ENCODE measurements at places on chromosomes 1 and 21.

DNA sequence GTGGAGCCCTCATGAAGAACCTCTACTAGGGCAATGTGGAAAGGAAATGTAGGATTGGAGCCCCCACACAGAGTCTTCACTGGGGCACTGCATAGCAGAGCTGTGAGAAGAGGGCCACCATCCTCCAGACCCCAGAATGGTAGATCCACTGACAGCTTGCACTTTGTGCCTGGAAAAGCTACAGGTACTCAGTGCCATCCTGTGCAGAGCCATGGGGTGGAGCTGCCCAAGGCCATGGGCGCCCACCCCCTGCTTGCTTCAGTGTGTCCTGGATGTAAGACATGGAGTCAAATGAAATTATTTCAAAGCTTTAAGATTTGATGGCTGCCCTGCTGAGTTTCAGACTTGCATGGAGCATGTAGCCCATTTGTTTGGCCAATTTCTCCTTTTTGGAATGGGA, 17.2 kb upstream of the TSHB start:
- DNase-seq, result no peak

DNA sequence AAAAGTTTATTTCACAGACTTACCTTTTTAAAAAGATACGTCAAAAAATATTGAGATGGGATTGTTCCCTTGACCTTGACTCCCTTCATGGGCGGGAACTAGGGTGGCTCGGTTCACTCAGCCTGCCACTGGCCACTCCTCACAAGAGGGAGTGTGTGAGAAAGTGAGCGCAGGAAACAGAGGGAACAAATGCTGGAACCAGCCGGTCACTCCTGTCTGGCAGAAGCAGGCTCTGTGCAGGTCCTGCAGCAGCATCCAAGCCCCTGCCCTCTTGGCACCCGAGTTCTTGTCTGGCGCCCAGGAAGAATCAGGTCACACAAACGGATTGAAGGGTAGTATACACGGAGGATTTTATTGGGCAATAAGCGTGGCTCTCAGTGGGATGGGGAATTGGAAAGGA, 58.9 kb downstream of the ZNF648 start:
- DNase-seq, result no peak

DNA sequence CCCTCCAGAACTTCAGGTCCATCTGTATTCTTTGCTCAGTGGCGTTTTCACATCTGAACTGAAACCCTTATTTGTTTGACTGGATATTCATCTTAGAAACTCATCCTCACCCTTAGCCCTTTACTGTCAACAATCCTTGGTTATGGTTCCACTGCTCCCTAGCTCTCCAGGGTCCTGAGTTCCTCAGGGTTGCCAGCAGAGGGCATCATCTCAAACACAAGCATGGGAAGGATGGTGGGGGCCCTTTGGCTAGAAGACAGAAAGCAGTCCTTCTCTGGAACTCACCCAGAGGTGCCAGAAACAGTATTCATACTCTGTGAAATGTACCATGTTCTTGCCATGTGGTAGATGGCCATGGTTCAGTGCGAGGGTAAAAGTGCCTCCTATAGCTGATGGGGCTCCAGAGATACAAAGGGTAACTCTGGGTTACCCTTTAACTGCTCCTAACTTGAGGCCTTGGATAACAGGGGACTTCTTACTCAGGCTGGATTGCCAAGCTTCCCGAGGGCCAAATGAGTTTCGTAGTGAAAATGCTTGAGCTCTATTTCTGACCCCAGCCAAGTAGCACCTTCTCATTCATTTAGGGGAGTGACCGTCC, 11.3 kb downstream of the NCSTN start:
- no peak for DNase-seq

DNA sequence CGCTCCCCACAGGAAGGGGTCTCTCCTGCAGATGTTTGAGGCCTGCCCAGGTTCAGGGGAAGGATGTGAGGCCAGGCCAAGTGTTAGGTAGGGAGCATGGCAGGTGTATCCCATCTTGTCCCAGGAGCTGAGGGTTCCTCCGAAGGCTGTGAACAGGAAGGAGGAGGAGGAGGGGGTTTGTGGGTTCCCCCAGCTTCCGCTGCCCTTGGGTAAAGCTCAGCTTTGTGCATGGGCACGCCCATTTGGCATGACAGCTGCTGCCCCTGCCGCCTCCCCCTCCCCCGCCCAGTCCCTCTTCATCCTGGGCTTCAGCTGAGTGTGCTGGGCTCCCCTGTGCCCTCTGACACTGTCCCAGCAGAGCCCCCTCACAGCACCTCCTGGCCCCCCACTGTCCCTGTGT, 25.5 kb downstream of the TNFRSF8 start:
- no peak for DNase-seq

DNA sequence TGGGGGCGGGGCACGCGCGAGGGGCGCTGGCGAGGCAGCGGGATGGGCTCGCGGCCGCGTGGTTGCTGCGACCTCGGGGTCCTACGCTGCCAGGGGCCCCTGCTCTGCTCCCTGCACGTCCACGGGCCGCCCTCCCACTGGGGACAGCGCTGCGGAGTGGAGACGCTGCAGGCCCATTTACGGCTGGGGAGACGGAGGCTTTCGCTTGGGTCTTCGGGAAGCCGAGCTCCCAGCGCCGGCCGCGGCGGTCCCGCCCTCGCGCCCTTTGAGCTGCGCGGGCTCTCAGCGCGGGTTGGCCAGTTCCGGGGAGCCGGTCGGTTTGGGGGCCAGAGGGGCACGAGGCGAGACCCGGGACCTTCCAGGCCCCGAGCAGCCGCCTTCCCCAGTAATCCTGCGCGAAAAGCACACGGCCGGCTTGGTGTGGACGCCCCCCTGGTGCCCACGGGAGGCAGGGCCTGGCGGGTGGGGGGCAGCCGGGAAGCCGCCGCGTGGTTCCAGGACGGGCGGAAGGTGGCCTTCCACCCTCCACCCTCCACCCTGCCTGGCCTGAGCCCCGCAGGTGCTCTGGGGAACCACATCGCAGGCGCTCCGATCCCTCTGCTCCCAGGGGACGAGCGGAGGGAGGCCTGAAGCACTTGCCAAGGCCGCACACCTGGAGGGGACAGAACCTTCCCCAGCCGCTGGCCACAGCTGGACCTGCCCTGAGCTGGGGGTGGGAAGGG, 570 bp upstream of the PEX10 start:
- no peak for DNase-seq

GRCh38 chr1:223825767-223826748, 19.7 kb downstream of the TP53BP2 start:
- DNase-seq, result no peak

- DNase-seq, result no peak
Measured at GRCh38 chr1:156709031-156709430, 3.6 kb upstream of the CRABP2 start.

DNA sequence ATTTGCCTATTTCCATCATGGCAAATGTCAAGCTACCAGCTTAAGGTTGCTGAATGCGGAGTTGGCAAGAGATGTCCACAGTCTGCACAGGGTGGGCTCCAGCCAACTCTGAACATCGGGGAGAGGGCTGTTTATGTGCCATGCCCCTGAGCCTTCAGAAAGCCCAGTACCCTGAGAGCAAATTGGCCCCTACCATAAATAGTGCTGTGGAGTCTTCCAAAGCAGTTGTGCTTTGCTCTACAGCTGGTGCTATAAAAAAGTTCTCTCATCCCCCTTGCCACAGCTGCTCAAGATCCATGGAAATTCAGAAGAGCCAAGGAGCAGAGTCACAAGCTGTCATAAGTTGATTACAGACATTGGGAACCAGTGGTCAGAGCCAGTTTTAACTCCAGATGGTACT, 85.6 kb upstream of the CLDN14 start:
- DNase-seq, result no peak

DNA sequence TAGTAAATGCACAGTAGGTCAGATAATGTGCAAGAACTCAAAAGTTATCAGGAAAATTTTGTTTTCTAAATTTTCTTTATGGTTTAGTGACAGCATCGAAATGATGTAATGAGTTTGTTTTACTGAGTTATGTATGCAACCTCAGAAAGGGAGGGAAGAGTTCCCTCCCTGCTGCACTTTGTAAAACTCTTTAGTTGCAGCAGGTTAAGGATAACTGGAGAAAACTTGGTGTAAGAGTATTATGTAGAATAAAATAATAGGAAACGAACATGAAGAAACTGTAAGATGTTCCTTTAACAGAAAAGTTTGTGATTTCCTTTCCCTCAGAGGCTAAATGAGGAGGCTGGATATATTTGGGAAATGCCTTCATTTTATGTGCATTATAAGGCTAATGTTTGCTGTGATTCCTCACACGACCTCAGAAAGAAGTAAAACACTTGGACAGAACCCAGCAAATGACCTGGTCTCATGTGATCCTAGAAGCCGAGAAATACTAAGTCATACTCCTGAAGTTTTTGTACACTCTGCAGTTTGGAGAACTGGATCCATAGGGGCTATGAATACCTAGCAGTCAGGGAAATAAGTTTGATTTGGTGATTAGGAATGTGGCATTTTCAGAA, 35.4 kb downstream of the ADGRL2 start:
- DNase-seq, result no peak

GRCh38 chr1:50851034-50851433, 109.0 kb downstream of the FAF1 start:
- DNase-seq, result no peak

GRCh38 chr1:21118167-21118566, 58.5 kb downstream of the EIF4G3 start:
- no peak for DNase-seq

DNA sequence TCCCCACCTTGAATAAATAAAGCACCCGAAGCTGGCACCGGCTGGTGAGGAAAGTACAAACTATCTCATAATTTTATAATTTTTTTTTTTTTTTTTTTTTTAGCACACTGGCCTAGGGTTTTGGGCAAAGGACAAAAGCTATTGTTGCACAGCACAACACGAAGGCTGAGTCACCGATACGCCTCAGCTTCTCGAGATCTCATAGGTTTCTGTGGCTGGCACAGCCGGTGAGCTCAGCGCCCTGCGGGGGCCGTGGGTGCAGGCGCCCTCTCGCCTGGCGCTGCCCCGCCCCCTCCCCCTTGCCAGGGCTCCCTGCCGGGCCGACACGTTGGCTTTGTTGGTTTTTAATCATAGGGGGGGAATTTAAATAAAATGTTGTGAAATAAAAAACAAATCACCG, 17.2 kb downstream of the CASZ1 start:
- no peak for DNase-seq

GRCh38 chr1:63316984-63317816, 5.2 kb upstream of the FOXD3 start:
- peak; percentile 76 for DNase-seq

DNA sequence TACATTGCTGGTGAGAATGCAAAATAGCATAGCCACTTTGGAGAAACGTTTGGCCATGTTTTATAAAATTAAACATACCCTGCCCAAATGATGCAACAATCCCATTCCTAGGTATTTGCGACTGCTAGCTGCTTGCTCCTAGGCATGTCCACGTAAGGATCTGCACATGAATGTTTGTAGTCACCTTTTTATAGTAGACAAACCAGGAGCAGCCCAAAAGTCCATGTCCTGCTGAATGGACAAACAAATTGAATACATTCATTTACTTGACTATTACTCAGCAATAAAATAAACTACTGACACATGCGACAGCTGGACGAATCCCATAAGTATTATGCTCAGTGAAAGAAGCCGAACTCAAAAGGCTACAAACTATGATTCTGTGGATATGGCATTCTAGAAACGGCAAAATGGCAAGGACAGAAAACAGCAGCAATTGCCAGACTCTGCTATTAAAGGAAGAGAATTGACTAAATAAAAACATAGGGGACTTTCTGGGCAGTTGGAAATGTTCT, 161.9 kb upstream of the GALNT2 start:
- no peak for DNase-seq

DNA sequence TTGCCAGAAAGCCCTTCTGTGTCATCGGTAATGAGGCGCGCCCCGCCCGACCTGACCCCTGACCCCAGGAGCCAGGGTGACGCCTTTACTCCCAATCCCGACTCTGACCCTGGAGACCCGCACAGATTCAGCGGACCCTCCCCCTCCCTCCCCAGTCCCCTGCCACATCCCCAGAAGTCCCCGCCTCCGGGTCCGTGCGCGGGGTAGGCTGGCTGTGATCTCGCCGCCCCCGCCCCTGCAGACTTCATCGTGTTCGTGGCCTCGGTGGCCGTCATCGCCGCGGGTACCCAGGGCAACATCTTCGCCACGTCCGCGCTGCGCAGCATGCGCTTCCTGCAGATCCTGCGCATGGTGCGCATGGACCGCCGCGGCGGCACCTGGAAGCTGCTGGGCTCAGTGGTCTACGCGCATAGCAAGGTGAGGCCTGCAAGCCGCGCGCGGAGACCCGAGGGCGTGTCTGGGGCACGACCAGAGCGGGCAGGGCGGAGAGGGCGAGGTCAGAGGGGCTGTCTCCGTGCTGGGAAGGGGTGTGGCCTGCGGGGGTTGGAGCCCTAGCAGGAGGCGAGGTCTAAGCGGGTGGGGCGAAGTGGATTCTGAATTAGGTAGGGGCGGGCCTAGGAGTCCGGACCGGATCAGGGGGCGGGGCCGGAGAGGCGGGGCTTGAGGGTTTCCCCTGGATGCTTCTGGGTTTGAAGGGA, 34.8 kb downstream of the KCNQ4 start:
- no peak for DNase-seq

DNA sequence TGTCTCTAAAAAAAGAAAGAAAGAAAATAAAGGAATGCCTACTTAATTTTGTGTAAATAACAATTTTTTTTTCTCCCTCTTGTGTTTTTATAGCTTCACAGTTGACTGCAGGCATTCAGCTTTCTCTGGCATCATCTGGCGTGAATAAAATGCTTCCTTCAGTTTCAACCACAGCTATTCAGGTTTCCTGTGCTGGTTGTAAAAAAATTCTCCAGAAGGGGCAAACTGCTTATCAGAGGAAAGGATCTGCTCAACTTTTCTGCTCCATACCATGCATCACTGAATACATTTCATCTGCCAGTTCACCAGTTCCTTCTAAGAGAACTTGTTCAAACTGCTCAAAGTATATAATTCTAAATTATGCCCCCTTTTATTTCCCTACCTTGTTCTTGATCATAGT, 18.0 kb downstream of the ZMYM1 start:
- no peak for DNase-seq

- DNase-seq, result no peak
Measured at GRCh38 chr1:200243042-200243437, 166.8 kb downstream of the ZNF281 start.

DNA sequence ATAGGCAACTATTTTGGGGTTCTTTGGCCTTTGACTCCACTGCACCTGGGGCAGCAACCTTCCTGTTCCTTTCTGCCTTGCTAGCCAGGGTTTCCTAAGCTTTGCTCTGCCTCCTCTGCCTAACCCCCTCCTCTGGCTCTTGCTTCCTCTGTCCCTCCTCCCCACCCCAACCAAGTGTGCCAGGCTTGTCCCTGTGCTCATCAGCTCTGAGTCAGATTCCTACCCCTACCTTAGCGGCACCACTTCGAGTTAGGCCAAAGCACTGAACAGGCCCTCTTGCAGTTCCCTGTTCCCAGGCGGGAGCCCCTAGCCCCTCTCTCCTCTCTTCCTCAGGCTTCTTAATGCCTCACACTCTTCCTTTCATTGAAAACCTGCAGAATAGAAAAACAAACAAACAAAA, 74.8 kb upstream of the HAO2 start:
- no peak for DNase-seq
